ENCODE measurements at places on chromosomes 4 and X.

DNA sequence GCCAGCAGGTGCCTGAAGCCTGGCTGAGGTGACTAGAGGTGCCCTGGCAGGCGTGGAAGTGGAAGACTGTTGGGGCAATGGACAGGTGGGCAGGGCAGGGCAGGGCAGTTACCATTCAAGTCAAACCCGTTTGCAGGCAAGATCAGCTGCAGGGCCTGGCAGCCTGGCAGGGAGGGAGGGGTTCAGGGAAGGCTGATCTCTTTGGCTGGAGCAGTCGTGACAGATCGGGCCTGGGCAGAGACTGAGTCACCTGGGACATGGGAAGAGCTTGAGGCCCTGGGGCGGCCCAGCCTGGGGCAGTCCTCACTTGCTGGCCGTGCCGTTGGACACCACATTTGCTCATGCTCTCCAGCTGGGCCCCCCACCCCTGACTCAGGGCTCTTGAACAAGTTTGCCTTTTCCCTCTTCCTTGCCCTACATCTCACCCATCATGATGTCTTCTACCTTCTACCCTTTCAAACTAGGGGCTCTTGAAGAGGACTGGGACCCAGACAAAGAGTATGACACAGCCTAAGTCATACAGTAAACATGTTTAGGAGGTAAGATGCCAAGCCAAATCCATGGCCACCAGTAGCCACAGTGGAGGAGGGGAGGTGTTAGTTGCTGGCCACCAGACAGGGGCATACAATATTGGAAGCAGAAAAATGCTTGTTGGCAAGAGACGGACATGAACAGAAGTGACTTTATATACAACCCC is 2.0 kb upstream of the ZNF185 start:
- no peak for DNase-seq

DNA sequence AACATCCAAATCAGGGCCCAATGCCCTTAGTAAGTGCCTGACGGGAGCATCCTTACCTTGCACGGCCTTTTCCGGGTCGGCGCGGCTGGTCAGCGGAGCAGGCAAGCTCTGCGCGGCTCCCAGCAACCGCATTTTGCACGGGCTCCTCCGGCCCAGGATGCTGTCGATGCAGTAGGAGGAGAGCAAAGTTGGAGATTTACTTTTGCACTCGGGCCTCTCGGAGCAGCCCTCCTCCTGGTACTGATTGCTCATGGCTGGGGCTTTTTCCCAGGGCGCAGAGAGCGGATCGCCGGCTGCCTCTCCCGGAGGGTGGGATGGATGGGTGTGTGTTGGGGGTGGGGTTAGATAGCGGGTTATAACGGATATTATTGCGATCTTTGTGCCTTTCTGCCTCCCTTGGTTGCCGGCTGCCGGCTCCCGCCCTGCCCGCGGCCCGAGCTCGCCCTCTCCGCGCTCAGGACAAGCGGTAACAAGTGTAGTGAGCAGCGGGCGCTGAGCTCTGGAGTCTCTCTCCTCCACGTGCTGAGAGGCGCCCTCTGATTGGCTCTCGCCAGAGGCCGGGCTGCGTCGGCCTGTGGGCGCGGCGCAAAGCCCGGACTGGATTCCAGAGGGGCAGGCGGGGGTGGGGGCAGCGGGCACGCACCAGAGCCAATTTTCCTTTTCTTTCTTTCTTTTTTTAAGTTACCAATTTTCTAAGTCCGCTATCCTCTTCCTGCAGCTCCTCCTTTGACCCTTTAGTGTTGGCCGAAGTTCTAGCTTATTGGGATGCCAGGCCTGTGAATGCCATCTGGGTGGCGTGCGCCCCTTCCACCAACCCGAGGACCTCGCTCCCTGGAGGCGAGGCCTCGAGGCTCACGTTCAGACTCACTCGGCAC is at the start of gene ARX:
Gene ARX, minus strand, starts transcription at position 480 of the 875 bp plus-strand sequence. Its CDS starts 228 bp downstream, at position 252.
- peak; percentile 25 for DNase-seq

DNA sequence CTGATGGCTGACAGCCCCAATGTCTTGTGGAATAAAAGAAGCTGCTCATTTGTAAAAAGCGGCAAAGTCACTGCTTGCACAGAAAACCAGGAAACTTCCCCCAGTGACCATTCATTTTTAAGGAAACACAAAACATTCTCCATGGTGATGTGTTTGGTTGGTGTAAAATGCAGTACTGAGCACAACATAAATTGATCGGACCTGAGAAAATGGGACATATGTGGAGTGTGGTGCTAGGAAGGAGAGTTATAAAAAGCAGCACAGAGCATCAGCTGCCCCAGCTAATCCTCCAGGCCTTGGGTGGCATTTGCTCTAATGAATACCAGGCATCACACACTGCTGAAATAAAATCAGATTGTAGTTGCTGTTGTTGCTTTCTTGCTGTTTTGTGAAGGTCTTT is 55.2 kb downstream of the GLRA2 start:
- no peak for DNase-seq

GRCh38 chrX:46628460-46629371 is 55.2 kb downstream of the CHST7 start:
- DNase-seq, result peak; percentile 66

DNA sequence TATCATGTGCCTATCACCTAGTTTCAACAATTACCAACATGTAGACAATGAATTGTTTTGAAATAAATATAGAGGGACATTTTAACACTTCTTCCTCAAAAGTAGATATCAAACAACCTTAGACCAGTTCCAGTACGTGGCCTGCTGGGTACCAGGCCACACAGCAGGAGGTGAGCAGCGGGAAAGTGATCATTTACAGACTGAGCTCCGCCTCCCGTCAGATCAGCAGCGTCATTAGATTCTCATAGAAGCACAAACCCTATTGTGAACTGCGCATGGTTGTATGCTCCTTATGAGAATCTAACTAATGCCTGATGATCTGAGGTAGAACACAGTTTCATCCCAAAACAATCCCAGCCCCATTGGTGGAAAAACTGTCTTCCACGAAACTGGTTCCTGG is 6.5 kb downstream of the BBS7 start:
- DNase-seq, result no peak

- no peak for DNase-seq
Measured at GRCh38 chr4:73539386-73539785, 57.8 kb downstream of the AFM start.

- no peak for DNase-seq
Measured at GRCh38 chrX:122739770-122740169, 444.3 kb upstream of the GRIA3 start.

- no peak for DNase-seq
Measured at GRCh38 chr4:183145773-183146172, 46.7 kb downstream of the WWC2 start.

- DNase-seq, result peak; percentile 2
Measured at GRCh38 chr4:112031712-112032328, 113.4 kb upstream of the FAM241A start.

DNA sequence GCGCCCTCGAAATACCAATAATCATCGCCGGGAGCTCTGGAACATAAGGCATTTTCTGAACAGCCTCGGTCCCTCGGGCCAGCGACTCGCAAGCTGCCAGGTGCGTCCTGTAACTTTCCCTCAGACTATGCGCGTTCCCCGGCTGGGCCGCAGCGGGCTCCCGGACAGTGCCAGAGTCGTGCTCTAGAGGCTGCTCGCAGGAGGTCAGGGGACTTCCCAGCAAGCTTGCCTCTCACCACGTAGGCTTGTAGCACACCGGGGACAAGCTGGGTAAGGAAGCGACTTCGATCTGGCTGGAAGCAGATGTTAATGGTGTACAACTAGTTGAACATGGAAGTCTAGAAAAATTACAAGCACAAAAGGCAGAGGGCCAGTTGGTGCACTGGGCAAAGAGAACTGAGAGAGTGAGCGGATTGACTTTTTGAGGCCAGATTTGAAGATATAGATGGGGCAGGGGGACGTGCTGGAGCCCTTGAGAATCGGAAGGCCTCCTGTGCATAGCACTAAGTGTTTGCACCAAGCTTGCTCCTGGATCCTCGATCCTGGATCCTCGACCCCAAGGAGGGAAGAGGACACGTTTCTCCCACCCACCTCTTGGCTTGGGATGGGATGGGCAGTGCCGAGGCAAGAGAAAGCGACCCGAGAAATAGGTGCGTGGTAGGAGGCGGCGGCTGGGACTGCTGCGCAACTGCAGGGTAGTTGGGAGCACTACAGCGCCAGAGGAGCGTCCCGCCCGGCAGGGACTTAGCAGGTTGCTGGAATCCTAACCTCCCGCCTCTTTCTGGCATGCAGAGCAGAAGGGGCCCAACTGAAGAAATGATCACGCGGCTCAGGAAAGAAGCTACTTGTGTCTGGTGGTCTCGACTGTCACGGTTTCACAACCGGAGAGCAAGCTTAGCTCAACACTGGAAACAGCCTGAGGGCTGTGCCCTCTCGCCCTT is 19.9 kb upstream of the ZIC3 start:
- no peak for DNase-seq

- no peak for DNase-seq
Measured at GRCh38 chr4:25835384-25835783, 27.4 kb downstream of the SEL1L3 start.

GRCh38 chrX:43753637-43754036 is 97.5 kb downstream of the MAOA start:
- no peak for DNase-seq

DNA sequence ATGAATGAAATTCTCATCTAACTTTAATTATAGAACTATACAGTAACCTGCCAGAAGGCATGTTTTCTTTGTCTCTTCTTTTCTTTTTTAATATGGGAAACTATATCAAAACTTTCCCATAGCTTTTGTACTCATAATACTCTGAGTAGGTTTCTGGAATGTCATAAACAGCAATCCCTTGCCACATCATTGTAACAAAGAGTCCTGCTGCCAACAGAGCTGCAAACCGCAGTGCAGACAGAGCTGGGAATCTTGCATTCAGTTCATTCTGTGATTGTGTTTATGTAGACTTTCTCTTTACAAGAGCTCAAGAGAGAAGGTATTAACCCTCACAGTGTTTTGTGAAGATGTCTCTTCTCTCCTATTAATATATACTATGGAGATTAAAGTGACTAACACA is 304.4 kb upstream of the SLIT2 start:
- no peak for DNase-seq

DNA sequence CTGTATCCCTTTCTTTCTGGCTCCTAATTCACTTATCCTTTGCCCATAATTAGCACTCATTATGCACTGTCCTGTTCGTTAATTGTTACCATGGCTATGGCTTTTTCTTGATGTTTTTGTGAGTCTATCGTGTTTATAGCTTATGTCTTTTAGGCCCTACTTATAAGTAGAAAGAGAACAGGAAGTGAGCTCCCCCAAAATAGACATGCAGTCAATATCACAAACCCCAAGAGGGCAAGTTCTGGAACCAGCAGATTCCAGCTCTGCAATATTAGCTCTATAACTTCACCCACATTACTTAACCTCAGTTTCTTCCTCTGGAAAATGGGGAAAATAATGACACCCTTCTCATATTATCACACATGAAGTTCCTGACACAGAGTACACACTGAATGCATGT is 7.4 kb upstream of the HS3ST1 start:
- no peak for DNase-seq

GRCh38 chrX:29746326-29746725 is 469.0 kb upstream of the MAGEB2 start:
- no peak for DNase-seq

DNA sequence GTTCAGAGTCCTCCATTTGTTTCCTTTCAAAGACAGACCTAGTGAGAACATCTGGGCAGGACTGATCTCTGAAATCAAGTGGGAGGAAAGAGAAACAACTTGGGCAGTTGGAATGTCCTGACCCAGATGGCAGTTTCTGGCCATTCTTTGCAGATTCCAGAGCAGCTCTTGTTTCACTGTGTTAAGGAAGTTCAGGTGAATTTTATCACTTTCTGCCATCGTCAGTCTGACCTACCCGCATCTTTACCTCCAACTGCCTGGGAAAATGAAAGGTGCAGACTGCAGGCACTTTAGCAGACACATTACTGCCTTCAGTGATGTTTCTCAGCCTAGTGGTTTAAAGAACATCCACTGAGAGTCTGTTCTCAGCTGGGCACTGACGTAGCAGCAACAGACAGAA is 216.2 kb downstream of the CEP135 start:
- no peak for DNase-seq
